ENCODE measurements at places on chromosomes 4 and X. TPM values are rescaled to one million over a fixed set of nuclear protein-coding genes. Genes with fewer than 3 reads are reported as not detected.

Gene ADH7
- total RNA-seq: not detected

Gene PAGE5
- 37.9 TPM for total RNA-seq

Gene TCEAL6
- not detected for total RNA-seq

Gene AP1AR
- 22.9 TPM for total RNA-seq

Gene NOP14
- 15.8 TPM for total RNA-seq

Gene EVC2
- total RNA-seq: 2.3 TPM

Gene SUPT20HL1
- total RNA-seq: not detected

Gene ARX
- total RNA-seq: not detected

Gene CACNA1F
- not detected for total RNA-seq

Gene MAPK10
- 3.8 TPM for total RNA-seq
